ENCODE measurements at places on chromosomes 16 and 17.

GRCh38 chr17:80327518-80327917, 66.9 kb downstream of the RNF213 start:
- no peak for DNase-seq

- no peak for DNase-seq
Measured at GRCh38 chr16:55842369-55843104, 9.6 kb upstream of the CES1 start.

GRCh38 chr16:84618581-84619460, 943 bp upstream of the COTL1 start:
- no peak for DNase-seq

- DNase-seq = no peak
Measured at GRCh38 chr17:65020284-65020683, 36.3 kb downstream of the GNA13 start.

GRCh38 chr17:77810536-77810935, 148.0 kb upstream of the TNRC6C start:
- no peak for DNase-seq

- no peak for DNase-seq
Measured at GRCh38 chr16:83615141-83615952, 192.4 kb upstream of the HSBP1 start.

DNA sequence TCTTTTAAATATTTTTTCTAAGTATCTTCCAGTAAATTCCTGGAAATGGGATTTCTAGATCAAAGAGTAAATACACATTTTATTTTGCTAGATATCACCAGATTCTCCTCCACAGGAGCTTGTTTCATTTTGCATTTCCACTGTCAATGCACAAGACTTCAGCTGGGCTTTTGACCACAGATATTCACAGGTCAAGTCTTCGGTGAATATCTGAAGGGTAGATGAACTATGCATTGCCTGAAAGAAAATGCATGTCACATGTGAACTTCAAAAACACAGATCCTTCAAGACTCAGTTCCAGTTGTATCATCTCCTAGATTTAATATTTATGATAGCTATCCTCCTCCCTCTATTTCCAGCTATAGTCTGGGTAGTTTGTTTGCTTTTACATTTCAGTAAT, 963.6 kb upstream of the GOT2 start:
- no peak for DNase-seq

- DNase-seq = no peak
Measured at GRCh38 chr17:19285213-19285900, 48.2 kb downstream of the EPN2 start.

DNA sequence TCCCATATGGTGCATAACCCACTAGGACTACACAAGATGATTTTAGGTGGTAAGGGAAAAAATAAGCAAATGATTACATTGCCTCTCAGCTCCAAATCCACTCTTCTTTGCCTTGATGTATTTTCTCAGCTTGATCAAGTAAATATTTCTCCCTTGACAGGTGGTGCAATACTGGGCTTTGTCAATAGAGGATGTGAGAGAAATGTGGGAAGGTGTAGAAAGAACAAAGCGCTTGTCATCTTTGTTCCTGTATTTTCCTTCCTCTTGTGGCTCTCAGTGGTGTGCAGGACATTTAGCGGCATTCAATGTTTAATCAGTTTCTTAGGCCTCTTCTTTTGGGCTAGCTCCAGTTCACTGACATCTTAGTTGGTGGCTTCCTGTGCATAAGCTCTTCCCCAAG, 1165.8 kb upstream of the GOT2 start:
- DNase-seq = no peak

DNA sequence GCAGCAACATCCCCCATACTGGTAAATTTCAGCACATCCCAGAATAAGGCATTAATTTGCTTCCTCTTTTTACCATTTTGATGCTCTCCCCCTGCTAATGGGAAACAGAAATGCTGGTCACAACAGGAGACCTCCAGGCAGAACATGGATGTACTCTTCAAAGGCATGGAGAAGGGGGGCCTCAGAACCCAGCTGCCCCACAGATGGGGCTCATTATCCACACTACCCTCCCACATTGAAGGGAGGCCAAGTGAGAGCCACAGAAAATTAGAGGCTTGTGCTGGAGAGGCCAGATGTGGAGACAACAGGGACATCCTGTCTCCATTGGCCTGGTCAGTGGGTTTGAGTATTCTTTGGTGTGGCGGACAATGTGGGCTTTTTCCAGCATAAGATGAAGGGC, 150.1 kb upstream of the CDH11 start:
- no peak for DNase-seq

GRCh38 chr17:65401561-65401960, 159.9 kb downstream of the AXIN2 start:
- no peak for DNase-seq

- no peak for DNase-seq
Measured at GRCh38 chr16:19113577-19114358, at the start of gene ITPRIPL2. ITPRIPL2 (plus strand) TSS chr16:19113964; CDS start chr16:19114462, 498 bp downstream.

DNA sequence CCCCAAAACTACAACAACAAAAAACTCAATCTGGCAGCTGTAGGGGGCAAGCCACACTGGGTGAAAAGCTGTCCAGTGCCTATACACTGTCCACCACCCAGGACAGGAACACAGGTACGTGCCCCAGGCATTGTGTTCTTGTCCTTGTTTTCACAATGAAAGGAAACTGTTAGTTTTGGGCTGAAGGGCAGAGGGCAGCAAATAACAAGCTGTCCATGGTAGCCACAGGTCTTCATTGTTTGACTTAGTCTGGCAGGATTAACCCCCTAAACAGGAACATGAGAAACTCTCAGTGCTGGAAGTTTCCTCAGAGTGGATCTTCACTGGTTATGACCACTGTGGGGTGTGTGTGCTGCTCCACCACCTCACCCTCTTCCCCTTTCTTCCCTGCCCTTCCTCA, 224.6 kb upstream of the N4BP1 start:
- no peak for DNase-seq

- DNase-seq = no peak
Measured at GRCh38 chr17:77120868-77121267, 19.9 kb upstream of the SEC14L1 start.

DNA sequence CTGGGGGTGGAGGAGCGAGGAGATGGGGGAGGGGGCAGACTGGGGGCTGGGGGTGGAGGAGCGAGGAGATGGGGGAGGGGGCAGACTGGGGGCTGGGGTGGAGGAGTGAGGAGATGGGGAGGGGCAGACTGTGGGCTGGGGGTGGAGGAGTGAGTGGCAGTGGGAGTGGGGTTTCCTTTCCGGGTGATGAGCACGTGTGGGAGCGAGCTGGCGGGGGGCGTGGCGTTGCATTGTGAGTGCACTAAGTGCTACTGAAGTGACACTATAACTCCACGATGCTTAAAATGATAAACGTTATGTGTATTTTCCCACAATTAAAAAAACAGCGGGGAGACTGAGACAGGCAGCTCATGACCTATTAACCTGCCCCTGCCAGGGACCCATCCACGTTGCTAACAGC, 46.3 kb downstream of the CBFA2T3 start:
- no peak for DNase-seq

DNA sequence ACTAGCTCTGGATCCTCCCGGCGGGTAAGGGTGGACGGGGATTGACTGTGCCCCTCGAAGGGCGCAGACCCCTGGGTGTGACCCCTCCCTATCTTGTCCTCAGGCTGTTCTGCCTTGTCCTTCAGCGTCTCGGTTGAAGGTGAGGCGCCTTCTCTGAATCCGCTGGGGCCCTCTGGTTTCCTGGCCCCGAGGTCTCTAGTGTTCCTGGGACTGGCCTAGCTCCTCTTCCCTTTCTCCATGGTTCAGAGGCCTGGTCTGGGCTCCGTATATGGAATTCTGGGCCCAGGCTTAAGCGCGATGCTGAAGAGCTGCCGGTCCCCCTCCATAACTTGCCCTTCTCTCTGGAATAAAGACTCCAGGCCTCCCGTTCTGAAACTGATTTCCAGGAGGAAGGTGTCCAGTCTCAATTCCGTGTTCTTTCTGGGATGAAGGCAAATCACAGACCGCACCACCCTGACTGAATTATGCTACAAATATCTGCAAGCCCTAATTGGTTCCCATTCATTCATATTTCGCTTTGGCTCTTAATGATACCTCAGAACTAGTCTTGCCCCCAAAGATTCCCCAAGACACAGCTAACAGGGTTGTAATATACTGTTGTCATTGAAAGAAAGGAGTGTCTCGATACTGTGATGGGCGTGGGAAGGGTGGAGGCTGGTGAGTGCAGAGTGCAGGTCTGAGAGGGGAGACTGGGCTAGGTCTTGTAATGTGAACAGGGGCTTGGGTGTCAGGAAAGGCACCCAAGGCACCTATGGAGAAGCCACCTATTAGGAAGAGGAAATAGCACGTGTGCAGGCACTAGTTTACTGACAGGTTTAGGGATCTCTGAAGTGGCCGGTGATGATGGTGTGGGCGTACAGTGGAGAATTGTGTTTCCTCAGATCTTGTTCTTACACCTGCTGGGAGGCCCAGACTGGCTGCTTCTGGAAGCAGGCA, 851 bp downstream of the EDC4 start:
- no peak for DNase-seq

GRCh38 chr17:9907883-9908648, 3.0 kb upstream of the RCVRN start:
- no peak for DNase-seq

GRCh38 chr17:30599428-30600059, 122.3 kb downstream of the GOSR1 start:
- no peak for DNase-seq

DNA sequence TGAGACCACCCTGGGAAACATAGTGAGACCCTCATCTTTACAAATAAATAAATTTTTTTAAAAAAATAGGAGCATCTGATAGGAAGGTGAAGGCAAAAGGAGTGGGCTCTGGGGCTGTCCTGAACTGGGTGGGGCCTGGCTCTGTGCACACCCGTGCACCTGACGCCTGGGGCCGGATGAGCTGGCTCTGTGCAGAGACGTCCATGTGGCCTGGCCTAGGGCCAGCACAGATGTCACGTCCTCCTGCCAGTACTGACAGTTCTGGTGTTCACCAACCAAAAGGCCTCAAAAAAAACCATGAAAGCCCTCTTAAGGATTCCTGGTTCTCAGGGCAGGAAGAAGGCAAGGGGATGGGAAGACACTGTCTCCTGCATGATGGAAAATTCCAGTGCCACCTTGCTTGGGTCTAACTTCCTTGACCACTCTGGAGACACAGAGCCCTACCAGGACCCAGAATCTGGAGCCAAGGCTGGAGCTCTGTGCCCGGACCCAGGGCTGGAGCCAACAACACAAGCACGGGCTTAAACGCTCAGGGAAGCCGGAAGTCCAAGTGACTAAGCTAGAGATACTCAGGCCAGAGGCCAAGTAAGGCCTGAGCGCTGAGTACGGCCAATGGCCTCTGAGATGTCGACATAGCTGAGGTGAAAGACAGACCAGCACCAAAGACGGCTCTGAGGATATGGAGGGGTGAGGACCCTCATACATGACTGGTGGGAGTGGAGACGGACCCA, 32.9 kb downstream of the COPRS start:
- DNase-seq = no peak

DNA sequence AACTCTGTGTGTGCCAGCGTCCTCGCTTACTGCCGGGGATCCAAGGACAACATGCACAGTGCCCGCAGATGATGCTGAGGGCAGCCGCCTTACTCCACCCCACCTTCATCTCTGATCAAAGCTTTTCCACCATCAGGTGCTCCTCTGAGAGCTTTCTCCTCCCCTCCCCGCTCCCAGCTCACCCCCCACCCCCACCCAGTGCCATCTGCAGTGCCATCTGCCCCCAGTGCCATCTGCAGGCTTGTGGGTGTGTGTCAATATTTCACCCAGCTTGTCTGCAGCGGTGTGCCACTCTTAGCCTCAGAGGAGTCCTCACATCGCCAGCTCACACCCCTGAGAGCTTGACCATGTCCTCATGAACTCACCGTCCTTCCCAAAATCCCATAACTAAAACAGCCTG, 98.2 kb upstream of the NOL11 start:
- no peak for DNase-seq

DNA sequence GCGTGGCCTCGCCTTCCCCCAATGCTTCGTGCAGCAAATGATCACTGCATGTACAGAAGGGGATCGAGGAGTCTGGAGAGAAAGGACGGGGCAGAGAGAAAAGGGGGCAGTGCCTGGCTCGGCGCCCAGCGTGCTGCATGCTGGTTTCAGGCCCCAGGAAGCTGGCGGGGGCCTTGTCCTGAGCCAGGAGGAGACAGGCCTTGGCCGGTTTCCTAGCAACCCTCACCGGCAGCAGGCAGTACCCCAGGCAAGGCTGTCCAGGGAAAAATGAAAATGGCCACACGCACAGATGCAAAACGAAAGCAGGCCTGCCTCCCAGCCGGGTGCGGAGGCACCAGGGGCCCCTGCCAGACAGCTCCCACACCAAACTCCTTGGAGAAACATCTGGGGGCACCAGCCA, 126.3 kb downstream of the ZFHX3 start:
- DNase-seq = no peak

GRCh38 chr16:10951026-10951425, 6.7 kb downstream of the CLEC16A start:
- no peak for DNase-seq

DNA sequence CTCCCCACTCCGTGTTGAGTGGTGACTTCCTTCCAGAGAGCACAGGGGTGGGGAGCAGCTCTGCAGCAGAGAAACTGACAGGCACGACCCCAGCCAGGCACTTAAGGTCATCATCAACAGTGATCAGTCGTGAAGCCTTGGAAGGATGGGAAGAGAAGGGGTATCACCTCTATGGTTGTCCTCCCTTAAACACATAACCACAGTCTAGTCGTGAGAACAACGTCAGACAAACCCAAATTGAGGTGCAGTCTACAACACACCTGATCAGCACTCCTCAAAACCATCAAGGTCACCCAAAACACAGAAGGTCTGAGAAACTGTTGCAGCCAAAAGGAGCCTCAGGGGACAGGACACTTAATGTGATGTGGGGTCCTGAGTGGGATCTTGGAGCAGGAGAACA, 68.3 kb downstream of the MPRIP start:
- DNase-seq = no peak

- DNase-seq = no peak
Measured at GRCh38 chr17:29148257-29148789, 31.9 kb downstream of the MYO18A start.

DNA sequence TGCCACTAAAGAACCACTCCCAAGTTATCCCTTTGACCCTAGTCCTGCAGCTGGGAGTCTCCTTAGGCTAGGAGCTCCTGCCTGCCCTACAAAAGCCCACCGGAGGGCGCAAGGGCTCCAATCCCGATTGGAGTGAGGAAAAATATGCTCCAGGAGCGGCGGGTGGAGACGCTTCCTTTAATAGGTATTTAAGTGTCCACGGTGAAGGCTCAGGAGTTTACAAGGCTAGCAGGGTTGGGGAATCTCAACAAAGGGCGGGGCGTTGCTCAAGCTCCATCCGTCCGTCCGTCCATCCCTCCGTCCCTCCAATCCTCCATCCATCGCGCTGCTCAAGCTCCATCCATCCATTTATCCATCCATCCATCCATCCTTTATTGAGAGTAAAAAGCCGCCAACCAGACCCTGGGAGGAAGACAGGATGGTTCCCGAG, 556 bp upstream of the SPNS1 start:
- DNase-seq = peak; percentile 25
